ENCODE measurements at places on chromosomes 2 and 18.

- DNase-seq = no peak
Observed at GRCh38 chr18:63069496-63069895, 250.1 kb downstream of the BCL2 start.

GRCh38 chr2:16195681-16196070 is 255.3 kb downstream of the MYCN start:
- DNase-seq = no peak

DNA sequence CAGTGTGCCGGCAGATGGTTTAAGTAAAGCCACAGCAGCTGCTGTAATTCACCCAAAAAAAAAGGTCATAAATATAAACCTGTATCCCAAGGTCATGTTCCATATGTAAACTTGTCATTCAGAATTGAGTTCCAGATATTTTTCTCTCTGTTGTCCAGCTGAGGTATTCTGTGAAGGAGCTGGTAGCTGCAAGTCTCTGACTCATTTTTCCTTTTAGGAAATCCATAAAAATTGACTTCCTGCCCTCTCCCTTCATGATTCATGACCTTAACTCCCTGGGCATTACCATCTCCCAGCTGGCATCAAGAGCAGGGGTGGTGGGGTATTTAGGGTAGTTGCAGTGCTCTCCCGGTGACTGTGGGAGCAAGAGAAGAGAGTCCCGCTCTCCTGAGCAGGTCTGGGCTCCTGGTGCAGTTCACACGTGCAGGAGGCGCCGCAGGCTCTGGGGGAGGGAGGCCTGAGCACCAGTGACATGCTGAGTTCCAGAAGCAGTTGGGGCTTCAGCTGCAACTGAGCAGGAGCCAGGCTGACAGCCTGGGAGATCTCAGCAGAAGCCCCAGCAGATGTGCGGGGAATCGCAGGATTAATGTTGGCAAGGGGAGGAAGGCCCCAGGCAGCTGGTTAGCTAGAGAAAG is 192.6 kb downstream of the MGAT5 start:
- DNase-seq = no peak

- DNase-seq = no peak
Observed at GRCh38 chr2:200470230-200470629, 39.6 kb downstream of the KCTD18 start.

DNA sequence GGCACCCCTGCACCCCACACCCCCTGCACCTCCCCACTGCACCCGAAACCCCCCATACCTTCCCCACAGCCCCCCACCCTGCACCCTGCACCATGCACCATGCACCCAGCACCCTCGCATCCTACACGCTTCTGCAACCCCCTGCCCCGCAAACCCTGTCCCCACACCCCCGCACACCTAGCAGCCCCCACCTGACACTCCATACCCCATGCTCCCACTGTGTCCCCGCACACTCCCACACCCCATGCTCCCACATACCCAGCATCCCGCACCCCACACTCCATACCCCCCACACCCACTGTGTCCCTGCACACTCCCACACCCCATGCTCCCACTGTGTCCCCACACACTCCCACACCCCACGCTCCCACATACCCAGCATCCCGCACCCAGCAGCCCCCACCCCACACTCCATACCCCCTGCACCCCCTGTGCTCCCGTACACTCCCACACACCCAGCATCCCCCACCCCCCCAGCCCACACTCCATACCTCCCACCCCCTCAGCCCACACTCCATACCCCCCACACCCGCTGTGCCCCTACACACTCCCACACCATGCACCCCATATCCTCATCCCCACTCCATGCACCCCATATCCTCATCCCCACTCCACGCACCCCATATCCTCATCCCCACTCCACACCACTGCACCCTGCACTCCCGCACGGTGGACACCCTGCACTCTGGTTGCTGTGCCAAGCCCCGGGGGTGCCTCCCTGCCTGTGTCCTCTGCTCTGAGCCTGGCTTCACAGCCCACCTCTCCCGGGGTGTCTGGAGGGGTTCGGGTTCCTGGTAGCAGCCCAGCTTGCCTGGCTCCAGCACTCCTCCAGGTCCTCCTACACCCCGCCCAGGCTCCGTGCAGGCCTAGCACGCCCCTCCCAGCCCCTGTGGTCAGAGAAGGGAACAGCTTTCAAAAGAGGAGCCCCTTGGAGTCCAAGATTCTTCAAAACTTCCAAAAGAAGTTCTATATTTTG is 93.9 kb upstream of the CTDP1 start:
- DNase-seq = no peak

- no peak for DNase-seq
Observed at GRCh38 chr18:13371689-13372418, 153.3 kb downstream of the LDLRAD4 start.

DNA sequence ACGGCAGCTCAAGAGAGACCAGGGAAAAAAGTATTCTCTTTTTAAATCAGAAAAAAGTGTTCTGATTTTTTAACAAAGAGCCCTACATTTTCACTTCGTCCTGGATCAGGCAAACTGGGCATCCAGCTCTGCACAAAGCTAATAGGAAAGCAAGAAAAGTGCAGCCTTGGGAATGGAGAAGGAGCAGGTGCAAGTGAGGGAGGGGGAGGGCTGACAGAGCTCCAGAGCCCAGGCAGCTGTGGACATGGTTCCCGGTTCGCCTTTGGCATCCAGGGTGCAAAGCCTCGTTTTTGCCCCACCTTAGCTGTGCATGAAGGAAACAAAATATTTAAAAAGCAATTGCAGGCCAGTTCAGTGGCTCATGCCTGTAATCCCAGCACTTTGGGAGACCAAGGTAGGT is 82.2 kb downstream of the FAM124B start:
- no peak for DNase-seq

GRCh38 chr18:38957736-38958135 is 1392.1 kb upstream of the CELF4 start:
- DNase-seq = no peak

DNA sequence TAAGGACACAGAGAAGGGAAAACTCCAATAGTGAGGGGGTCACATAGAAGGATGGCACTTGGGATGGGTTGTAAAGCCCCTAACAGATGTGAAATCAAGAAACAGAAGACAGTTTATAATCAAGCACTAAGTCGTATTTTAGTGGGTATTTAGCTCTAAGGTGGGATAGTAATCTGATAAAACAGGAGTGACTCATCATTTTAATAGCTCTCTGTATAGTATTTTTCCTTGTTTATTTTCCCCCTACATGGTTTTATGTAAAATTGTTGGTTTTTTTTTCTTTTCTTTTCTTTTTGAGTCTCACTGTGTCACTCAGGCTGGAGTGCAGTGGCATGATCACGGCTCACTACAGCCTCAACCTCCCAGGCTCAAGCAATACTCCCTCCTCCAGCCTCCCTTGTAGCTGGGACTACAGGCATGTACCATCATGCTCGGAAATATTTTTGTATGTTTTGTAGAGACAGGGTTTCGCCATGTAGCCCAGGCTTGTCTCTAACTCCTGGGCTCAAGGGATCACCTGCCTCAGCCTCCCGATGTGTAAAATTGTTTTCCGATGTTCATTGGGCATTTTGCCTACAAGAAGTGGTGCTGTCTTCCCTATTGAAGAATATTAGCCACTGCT is 142.6 kb upstream of the SERPINE2 start:
- no peak for DNase-seq

GRCh38 chr2:72830273-72830672 is 4.4 kb upstream of the EXOC6B start:
- DNase-seq = no peak

DNA sequence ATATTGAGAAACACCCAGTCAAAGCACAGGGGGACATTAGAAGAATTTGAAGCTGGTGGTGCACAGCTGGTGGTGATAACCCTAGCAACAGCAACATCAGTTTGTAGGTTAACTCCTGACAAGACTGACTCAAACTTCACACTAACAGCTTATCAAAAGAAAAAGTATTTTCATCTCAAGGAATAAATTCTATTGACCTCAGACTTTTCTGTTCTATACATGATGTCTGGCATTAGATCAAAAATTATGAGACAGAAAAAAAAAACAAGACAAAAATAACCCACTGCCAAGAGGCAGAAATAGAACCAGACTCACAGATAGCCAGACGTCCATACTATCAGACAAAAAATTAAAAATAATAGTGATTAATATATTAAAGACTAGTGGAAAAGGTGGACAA is 126.1 kb downstream of the COL6A3 start:
- DNase-seq = no peak

DNA sequence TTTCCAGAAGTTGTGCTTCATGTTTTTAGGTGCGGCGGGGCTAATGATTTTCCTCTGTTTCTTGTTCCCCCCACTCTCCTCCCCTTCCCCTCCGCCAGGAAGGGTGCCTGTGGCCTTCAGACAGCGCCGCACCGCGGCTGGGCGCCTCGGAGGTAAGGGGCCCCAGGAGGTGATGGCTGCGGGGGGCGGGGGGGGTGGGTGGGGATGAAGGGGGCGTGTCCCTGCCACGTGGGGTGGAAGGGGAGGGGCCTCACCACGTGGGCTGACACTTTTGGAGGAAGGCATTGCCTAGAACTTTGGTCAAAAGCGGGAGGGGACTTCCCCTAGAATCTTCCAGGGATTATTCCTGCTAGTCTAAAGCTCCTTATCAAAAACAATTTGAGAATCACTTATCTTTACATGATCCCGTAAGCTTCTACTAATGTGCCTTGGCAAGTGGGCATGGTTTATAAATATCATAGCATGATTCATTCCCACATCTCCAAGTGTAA is 83.1 kb downstream of the FAM210A start:
- DNase-seq = no peak
